HCT116 (cell line): ENCODE measurements at places on chromosomes 11 and 22. TPM values are rescaled to one million over a fixed set of nuclear protein-coding genes. Genes with fewer than 3 reads are reported as not detected.

GRCh38 chr11:26086028-26086427, 245.9 kb upstream of the ANO3 start:
- H3K27me3 ChIP-seq: no peaks in the 10 kb centered on the region
- H3K27ac ChIP-seq: no peak overlapping the region
- DNase-seq: no peak
- no peak overlapping the region for H3K4me3 ChIP-seq
- H3K36me3 ChIP-seq: no peaks in the 10 kb centered on the region
- no peaks in the 10 kb centered on the region for H3K4me1 ChIP-seq

DNA sequence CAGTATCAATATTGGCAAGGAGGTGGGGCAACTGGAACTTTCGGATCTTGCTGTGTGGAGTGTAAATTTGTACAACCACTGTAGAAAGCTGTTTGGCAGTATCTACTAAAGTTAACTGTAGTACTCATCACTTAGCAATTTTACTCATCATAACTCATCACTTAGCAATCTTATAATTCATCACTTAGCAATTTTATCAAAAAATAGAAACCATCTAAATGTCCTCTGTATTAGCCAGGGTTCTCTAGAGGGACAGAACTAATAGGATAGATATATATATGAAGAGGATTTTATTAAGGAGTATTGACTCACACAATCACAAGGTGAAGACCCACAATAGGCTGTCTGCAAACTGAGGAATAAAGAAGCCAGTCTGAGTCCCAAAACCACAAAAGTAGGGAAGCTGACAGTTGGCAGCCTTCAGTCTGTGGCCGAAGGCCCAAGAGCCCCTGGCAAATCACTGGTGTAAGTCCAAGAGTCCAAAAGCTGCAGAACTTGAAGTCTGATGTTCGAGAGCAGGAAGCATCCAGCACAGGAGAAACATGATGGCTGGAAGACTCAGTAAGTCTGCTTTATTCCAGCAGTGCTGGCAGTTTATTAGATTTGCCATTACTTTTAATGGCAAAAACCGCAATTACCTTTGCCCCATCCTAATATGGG, 92.9 kb upstream of the USP47 start:
- no peaks in the 10 kb centered on the region for H3K36me3 ChIP-seq
- no peak overlapping the region for H3K27ac ChIP-seq
- H3K4me3 ChIP-seq: no peak overlapping the region
- H3K27me3 ChIP-seq: no peaks in the 10 kb centered on the region
- H3K4me1 ChIP-seq: no peaks in the 10 kb centered on the region
- DNase-seq: no peak

DNA sequence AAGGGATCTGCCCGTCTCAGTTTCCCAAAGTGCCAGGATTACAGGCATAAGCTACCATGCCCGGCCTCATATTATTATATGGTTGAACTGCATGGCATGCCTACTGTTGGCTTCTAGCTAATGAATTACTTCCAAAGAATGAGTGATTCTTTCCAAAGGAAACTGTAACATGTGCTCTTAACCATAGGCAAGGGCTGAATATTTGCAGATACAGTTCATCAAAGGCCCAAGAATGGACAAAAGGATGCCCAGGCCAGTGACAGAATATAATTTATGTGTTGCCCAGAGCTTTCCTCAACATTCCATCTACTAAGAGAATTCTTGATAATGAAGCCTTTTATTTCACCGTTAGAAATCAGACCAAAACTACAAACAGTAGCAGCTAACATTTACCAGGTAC, 27.0 kb upstream of the CCDC89 start:
- DNase-seq: no peak
- no peaks in the 10 kb centered on the region for H3K4me1 ChIP-seq
- no peak overlapping the region for H3K27ac ChIP-seq
- H3K27me3 ChIP-seq: no peaks in the 10 kb centered on the region
- H3K4me3 ChIP-seq: no peak overlapping the region

- peaks cover 5% of the 10 kb centered on the region; the same call in 1 of the 2 replicates for H3K27me3 ChIP-seq
- H3K27ac ChIP-seq: no peak overlapping the region
- H3K4me1 ChIP-seq: peaks cover 10% of the 10 kb centered on the region; the same call in 1 of the 2 replicates
- H3K36me3 ChIP-seq: no peaks in the 10 kb centered on the region
- no peak overlapping the region for H3K4me3 ChIP-seq
Measured at GRCh38 chr11:73263640-73264039, 8.5 kb upstream of the P2RY6 start.

- H3K36me3 ChIP-seq: no peaks in the 10 kb centered on the region
- peak overlapping the region; percentile 7; the same call in 1 of the 2 replicates for H3K27ac ChIP-seq
- DNase-seq: peak; percentile 62
- peaks cover 48% of the 10 kb centered on the region for H3K4me1 ChIP-seq
- no peaks in the 10 kb centered on the region for H3K27me3 ChIP-seq
Measured at GRCh38 chr11:16791191-16791961, 52.9 kb downstream of the C11orf58 start.

DNA sequence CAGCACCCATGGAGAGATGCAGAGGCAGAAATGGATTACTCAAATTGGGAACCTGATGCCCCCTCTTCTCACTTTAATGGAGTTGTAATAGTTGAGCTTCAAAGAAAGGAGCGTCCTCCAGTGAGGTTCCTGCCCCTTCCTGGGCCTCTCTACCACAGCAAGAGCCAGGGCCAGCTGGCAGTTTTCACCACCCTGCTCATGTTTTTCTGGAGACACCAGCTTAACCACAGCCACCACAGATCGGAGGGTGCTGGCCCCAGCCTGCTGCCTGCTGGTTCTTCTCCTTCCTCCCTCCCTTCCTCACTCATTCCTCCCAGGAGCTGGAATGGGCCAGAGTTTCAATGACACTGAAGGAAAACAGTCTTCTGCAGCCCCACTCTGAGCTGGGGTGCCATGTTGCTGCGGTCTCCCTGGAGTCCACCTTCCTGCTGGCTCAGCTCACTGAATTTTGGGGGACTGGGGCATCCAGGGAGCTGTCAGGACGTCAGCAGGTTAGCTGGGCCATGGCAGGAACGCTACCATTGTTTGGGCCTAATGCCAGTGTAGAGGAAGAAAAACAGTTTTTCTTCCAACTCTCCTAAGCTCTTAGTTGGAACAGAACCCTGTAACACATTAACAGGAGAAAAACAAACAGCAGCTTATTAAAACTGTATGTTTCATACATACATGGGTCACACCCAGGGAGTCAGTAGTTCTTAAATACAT, 57.7 kb downstream of the TRAF6 start:
- no peaks in the 10 kb centered on the region for H3K36me3 ChIP-seq
- H3K27me3 ChIP-seq: peaks cover 2% of the 10 kb centered on the region; the same call in 1 of the 2 replicates
- H3K27ac ChIP-seq: no peak overlapping the region
- no peak for DNase-seq
- H3K4me1 ChIP-seq: 0 out of 2 replicates have a peak, but pooled peaks cover 5% of the 10 kb centered on the region
- no peak overlapping the region for H3K4me3 ChIP-seq

RAG1 gene
- 0.54 TPM for total RNA-seq

SLC6A5 gene
- total RNA-seq: not detected

GRCh38 chr22:42272431-42272999, 2.1 kb upstream of the TCF20 start:
- 0 out of 2 replicates have a peak, but pooled peaks cover 6% of the 10 kb centered on the region for H3K36me3 ChIP-seq
- DNase-seq: no peak
- peaks cover 9% of the 10 kb centered on the region; the same call in 1 of the 2 replicates for H3K4me1 ChIP-seq
- H3K4me3 ChIP-seq: no peak overlapping the region
- H3K27ac ChIP-seq: no peak overlapping the region

GRCh38 chr22:50157709-50158375, 12.7 kb upstream of the PANX2 start:
- no peaks in the 10 kb centered on the region for H3K36me3 ChIP-seq
- H3K27me3 ChIP-seq: peaks cover 10% of the 10 kb centered on the region; the same call in 1 of the 2 replicates

- no peak overlapping the region for H3K27ac ChIP-seq
- H3K4me1 ChIP-seq: peaks cover 8% of the 10 kb centered on the region
- no peak for DNase-seq
- H3K4me3 ChIP-seq: no peak overlapping the region
- H3K27me3 ChIP-seq: no peaks in the 10 kb centered on the region
- H3K36me3 ChIP-seq: no peaks in the 10 kb centered on the region
Measured at GRCh38 chr11:17790453-17790852, 55.9 kb downstream of the KCNC1 start.

INS gene
- 0.44 TPM for total RNA-seq

DNA sequence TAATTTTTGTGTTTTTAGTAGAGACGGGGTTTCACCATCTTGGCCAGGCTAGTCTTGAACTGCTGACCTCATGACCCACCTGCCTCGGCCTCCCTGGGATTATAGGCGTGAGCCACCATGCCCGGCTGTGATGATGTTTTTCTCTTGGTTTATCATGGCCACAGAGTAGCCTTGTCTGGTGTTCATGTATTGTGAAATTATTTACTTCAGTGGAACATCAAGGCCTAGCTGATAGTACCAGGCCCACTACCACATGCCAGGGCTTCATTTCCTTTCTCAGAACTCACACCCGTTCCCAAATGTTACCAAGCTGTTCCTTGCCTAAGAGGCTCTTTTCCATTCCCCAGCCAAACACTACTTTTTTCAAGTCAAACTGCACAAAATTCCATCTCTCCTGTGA, 6.1 kb upstream of the DDB2 start:
- no peak overlapping the region for H3K4me3 ChIP-seq
- no peaks in the 10 kb centered on the region for H3K27me3 ChIP-seq
- no peak overlapping the region for H3K27ac ChIP-seq
- no peaks in the 10 kb centered on the region for H3K36me3 ChIP-seq
- DNase-seq: no peak

- H3K36me3 ChIP-seq: no peaks in the 10 kb centered on the region
- H3K27me3 ChIP-seq: no peaks in the 10 kb centered on the region
- H3K27ac ChIP-seq: no peak overlapping the region
- no peak for DNase-seq
Measured at GRCh38 chr11:2673871-2674471, 25.8 kb downstream of the KCNQ1OT1 start.

GRCh38 chr11:72333661-72334060, 89.7 kb upstream of the PHOX2A start:
- no peaks in the 10 kb centered on the region for H3K27me3 ChIP-seq
- no peak for DNase-seq
- H3K27ac ChIP-seq: no peak overlapping the region
- H3K4me3 ChIP-seq: no peak overlapping the region
- H3K4me1 ChIP-seq: no peaks in the 10 kb centered on the region

DNA sequence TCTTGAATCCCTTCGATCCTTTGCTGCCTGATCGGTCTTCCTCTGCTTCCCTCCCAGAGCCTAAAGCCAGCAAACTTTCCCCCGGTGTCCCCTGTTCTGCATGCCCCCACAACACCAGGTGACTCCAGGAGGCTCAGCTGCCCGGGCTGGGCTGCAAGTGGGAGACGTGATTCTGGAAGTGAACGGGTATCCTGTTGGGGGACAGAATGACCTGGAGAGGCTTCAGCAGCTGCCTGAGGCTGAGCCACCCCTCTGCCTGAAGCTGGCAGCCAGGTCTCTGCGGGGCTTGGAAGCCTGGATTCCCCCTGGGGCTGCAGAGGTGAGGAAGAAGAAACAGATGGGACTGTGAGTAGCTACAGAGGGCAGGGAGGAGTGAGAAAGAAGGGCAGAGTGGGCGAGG, 3.6 kb downstream of the NHERF4 start:
- no peak overlapping the region for H3K27ac ChIP-seq
- no peak overlapping the region for H3K4me3 ChIP-seq
- DNase-seq: no peak
- no peaks in the 10 kb centered on the region for H3K27me3 ChIP-seq
- no peaks in the 10 kb centered on the region for H3K36me3 ChIP-seq

DNA sequence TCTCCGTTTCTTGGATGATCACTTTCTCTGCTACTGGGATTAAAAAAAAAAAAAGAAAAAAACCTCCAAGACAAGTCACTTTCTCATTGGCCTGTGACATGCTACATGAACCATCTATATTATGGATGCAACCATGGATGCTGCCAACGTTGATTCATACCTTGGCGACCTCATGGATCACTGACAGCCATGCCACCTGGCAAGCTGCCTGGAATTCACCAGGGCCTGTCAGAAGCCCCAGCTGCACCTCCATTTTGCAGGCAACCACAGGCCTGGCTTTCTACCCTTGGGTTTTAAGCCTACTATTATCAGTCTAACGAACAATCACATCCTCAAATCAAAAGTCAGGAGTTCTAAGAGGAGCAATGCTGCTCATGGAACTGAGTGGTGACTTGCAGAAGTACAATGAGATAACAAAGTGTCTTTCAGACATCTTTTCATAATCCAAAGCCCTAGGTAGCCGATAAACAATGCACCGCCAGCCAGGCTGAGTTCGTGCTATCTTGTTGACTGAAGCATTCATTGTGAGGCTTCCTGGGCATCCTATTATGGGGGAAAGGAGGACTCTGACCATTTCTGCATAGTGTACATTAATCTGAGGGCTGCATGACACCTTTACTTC, 48.0 kb upstream of the CADM1 start:
- DNase-seq: no peak
- H3K4me1 ChIP-seq: no peaks in the 10 kb centered on the region
- no peaks in the 10 kb centered on the region for H3K27me3 ChIP-seq
- H3K36me3 ChIP-seq: no peaks in the 10 kb centered on the region
- no peak overlapping the region for H3K27ac ChIP-seq

SDF2L1 gene
- total RNA-seq: 86.2 TPM

DNA sequence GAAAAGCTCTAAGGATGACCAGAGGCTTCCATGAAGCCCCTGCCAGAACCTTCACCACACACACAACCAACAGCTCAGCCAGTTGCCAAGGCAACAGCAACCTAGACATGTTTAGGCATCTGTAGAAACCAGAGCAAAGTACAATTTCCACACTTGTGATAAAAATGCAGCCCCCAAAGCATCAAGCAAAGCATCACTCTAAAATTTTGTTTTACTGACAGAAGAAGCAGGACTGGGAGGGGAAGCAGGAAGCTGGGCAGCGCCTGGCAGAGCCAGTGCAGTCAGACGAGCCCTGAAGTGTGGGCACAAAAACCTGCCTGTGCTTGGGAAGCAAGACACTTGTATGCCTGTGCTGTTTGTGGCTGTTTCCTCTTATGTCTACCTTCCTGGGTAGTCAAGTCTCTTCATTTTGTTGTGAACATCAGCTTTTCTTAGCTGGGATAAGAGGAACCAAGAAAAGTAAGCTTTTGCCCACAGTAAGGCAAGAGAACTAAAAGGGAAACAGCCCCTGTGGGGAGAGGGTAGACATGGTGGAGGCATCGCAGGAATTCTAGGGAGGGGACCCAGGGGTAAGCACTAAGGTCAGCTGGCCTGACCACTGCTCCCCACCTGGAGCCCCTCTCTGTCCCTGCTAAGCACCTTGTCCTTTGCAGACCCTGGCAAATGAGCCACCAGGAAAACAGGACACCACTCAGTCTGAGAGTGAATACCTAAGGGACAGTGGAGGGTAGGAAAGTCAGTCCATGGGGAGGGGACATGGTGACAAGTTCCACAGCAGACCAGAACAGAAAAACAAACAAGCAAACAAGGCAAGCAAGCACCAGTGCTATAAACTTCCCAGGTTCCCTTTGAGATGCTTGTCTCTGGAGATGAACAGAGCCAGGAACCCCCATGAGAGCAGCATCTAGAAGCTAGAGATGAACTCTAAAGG, 13.4 kb downstream of the PACSIN2 start:
- no peak overlapping the region for H3K4me3 ChIP-seq
- H3K36me3 ChIP-seq: no peaks in the 10 kb centered on the region
- no peaks in the 10 kb centered on the region for H3K27me3 ChIP-seq
